ENCODE measurements at places on chromosomes 12 and 14. TPM values are rescaled to one million over a fixed set of nuclear protein-coding genes. Genes with fewer than 3 reads are reported as not detected.

DNA sequence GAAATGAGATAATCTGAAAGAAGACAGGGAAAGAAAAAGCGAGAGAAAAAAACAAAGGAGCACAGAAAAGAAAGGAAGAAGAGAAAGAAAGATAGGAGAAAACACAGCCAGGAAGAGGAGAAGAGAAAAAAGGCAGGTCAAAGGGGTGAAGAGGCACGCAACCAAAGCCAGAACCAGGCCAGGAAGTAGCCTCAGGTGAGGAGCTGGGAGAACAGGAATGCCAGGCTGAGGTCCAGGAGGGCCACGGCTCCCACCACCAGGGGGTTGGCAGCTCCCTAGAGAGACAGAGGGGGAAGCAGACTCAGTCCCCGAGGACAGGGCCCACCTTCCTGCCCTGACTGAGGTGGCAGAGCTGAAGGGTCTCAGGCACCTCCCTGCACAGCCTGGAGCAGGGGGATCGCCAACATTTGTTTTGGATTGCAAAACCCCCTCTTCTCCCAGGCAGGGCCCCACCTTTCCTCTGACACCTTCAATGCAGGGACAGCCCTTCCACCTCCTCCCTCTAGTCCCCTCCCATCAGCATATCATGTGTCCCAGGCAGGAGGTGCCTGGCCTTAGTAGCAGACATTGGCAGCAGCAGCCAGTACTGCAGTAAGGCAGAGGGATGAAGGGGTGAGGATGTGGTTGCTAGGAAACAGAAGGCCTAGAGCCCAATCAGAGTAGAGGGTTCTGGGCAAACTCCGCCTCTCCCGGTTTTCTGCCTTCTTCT is 2.0 kb upstream of the AP1G2 start:
- DNase-seq, result no peak

DNA sequence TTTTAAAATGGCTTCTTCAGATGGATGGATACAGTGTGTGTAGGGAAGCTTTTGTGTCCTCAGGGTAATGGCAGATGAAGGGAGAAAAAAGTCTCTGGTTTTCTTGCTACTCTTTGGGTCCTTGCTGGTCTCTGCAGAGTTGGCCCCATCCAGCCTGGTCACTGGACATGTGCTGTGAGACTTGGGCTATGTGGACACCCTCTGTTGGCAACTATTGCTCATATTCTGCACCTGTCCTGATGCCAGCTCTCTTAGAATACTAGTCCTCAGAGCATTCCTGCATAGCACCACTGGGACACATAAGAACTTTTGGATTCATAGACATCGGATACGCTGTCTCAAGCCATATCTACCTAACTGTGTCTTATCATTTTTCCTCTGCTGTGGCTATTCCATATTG is 20.0 kb downstream of the NAV3 start:
- DNase-seq, result no peak

DNA sequence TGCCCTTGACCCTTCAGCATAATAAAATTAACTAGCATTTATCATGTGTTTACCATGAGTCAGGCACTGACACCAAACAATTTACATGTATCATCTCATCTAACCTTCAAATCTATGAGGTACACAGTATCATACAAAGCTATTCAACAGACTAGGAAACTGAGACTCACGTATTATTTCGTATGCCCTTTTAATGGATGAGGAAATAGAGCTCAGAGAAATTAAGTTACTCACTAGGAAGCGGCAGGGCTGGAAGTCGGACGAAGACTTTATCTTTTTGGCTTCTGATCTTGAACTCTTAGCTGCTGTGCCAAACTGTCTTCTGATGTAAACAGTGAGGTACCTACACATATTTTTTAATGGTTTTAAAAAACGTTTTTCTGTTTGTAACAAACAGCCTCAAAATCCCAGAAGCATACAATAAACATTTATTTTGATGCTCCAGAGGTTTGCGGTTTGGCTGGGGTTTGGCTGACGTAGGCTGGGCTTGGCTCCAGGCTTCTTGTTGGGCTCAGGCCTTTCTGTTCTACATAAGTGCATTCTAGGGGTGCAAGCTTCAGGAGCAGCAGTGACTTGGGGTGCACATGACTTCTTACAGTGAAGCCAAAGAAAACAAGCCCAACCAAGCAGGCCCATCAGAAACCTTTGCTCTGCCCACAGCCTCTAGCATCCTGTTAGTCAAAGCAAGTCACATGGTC is 184.7 kb downstream of the TBX5 start:
- no peak for DNase-seq

DNA sequence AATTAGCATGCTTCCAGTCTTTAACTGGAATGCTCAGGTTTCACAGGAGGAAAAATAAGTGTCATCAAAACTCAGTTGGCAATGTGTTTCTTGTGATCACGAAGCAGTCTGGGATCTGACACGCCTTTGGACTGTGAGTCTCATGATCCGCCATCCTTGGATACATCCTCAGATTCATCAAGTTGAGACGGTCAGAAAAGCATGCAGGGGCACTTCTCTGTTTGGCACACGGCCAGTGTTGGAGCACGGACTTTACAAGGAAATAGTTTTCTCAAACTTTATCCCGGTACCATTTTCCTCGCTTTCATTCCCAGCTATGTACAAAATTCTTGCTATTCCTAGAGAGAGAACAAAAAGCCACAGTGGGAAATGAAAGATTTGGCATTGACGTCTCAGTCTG is 88.4 kb upstream of the PARP11 start:
- no peak for DNase-seq

GRCh38 chr12:103840462-103840875 is 565 bp downstream of the NT5DC3 start:
- DNase-seq, result no peak

DNA sequence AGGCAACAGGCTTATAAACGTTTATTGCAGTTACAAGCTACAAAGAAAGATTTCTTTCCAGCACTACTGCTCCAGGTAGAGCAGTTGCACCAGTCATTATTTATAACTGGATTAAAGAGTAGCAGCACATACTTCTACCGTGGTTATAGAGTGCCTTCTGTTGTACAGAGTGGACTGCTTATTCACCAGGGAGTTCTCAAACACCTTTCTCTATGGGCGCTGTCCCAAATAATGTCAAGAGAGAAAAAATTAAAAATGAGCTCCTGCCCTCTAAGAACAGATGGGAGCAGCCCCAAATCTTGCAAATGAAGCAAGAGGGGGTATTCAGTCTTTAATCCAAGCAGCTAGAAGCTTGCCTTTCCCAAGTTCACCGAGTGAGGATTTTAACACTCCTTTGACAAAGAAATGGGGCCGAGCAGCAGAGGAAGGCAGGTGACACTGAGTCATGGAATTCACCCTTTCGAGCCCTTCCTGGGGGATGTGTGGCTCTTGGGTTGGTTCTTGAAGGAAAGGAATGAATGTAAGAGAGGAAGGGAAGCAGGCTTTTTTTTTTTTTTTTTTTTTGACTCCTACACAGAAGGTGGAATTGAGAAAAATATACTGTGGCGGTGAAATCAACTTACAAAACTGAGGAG is 181.2 kb downstream of the PRKCH start:
- DNase-seq, result no peak

- no peak for DNase-seq
Observed at GRCh38 chr12:10847744-10848143, 1.5 kb downstream of the PRR4 start.

- no peak for DNase-seq
Observed at GRCh38 chr14:74511966-74512830, 18.6 kb downstream of the ISCA2 start.

- no peak for DNase-seq
Observed at GRCh38 chr14:104150136-104151025, 12.0 kb downstream of the KIF26A start.

- no peak for DNase-seq
Observed at GRCh38 chr14:69667938-69668335, 56.5 kb downstream of the SUSD6 start.

- DNase-seq, result no peak
Observed at GRCh38 chr12:115828168-115828567, 449.3 kb downstream of the MED13L start.

DNA sequence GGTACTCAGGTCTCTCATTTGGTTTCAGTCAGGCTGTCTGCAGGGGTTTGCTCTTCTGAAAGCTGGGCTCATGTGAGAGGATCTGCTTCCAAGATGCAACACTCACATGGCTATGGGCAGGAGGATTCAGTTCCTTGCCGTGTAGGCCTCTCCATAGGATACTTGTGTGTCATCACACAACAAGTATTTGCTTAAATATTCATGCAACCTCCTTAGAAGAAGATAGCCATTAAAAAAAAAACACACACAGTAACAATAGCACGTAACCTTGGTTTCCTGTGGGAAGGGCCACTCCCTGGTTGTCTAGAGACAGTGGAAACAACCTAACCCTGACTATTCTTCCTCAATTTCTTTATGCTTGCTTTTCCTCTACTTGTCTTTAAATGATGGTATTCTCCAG is 31.8 kb upstream of the CLEC4E start:
- no peak for DNase-seq

DNA sequence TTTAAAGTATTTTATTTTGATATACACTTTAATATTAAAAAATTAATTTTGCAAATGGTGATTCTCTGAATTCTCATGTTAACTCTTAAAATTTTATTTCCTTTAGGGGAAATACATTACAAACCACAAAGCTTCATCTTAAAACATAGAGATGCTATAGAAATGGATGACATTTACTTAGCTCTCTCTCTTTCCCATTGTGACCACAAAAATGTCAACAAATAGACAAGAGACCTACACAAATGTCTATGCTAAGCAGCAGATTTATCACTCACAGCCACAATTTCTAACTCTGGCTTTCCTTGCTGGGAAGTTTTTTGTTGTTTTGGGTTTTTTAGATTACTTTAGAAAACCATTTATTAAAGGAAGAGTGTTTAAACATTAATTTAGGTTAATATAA is 19.9 kb upstream of the PHC1 start:
- DNase-seq, result no peak

- DNase-seq, result no peak
Observed at GRCh38 chr14:39563361-39563760, 131.1 kb upstream of the FBXO33 start.

DNA sequence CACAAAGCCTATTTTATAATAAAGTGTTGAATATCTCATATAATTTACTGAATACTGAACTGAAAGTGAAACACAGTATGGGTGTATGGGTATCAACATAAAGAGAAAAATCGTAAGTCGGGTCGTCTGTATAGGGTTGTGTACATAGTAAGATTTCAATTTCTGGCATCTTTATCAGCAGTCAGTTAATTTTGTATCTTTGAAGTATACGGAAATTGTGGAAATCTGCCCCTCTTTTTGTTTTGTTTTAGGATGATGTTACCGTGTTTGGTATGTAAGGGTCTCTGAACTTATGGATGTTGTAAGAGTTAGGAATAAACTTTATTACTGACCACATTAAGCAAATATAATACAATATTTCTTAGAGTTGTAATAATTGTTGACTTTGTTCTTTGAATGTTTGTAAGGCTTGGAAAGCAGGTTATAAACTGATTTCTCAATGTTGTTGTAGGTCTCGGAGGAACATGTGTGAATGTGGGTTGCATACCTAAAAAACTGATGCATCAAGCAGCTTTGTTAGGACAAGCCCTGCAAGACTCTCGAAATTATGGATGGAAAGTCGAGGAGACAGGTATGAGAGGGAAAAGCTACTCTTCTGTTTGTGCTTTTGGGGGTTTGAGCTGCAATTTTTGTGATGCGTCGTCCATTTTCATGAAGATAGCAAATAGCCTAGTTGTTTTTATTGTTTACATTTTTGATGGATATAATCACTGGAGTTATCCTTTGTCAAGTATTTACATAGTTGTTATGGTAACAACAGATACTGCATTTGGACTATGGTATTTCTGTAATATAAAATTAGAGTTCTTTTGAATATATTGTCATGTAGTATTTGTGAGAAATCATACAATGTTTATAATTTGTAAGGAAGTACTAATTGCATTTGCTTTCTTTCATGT is 12.0 kb downstream of the EID3 start:
- DNase-seq, result no peak

DNA sequence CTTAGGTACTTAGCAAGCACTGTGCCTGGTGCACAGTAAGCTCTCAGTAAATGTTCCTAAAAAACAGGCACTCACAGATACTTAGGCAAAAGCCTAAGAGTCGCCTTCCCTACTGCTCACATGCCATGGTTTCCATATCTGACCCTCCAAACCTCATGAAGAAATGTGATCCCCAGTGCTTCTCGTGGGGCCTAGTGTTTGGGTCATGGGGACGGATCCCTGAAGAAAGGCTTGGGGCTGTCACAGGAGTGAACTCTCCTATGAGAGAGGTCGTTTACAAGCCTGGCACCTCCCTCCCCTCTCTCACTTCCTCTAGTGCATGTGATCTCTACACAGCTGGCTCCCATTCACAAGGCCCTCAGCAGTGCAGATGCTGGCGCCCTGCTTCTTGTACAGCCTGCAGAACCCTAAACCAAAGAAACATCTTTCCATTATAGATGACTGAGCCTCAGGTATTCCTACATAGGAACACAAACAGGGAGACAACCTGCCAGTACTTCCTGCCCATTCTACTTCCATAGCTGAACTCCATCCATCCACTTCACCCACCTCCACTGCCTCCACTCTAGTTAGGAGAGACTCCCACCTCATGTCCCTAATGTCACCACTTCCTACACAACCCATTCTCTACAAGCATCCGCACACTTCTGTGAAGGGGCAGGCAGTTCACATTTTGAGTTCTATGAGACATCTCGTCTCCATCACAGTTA is 2.9 kb downstream of the SLC15A4 start:
- DNase-seq, result no peak

GRCh38 chr12:95351748-95352147 is 122.2 kb upstream of the METAP2 start:
- DNase-seq, result no peak

GRCh38 chr14:23104070-23104590 is 659 bp downstream of the CIROP start:
- no peak for DNase-seq

DNA sequence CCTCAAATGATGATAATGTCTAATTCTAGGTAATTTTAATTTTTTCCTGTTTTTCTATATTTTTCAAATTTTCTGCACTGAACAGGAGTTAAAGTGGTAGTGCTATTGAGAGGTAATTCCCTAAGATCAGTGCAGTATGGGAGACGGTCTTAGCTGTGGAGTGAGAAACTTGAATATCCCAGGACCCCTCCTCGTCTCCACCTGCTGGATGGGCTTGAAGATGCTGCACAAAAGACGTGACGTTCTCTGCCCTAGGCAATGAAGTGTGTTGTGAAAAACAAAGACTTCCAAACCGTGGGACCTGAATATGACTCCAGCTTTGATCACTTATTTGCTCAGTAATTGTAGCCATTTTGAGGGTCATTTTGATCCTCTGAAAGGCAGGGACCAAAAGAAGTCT is 298.1 kb downstream of the VRK1 start:
- no peak for DNase-seq

- no peak for DNase-seq
Observed at GRCh38 chr14:99718031-99718810, 34.1 kb downstream of the CYP46A1 start.

The NDRG2 gene
- total RNA-seq, result 0.11 TPM

The RERG gene
- not detected for total RNA-seq

The MYH6 gene
- total RNA-seq, result not detected

The SLC10A1 gene
- total RNA-seq, result not detected

The BCL11B gene
- total RNA-seq, result 0.14 TPM

The CLEC4D gene
- not detected for total RNA-seq

The MON2 gene
- 23.7 TPM for total RNA-seq

The LBHD2 gene
- total RNA-seq, result not detected

The NINJ2 gene
- total RNA-seq, result 0.66 TPM

The ENDOU gene
- not detected for total RNA-seq

Measured in pulmonary artery endothelial cell (primary cell).